Activated CD4-positive, alpha-beta T cell treated with anti-CD3 and anti-CD28 coated beads, Interleukin-10, Interleukin-2, amounts not matched to agents 100 ng/mL and 50 ng/mL, durations not matched to agents 16 hours and 8 hours (primary cell): ENCODE measurements at places on chromosomes 3 and 15.

GRCh38 chr3:15795651-15796308, 2.0 kb downstream of the ANKRD28 start:
- peak; percentile 67 for DNase-seq

- no peak for DNase-seq
Observed at GRCh38 chr3:27939940-27940339, 217.8 kb upstream of the EOMES start.

DNA sequence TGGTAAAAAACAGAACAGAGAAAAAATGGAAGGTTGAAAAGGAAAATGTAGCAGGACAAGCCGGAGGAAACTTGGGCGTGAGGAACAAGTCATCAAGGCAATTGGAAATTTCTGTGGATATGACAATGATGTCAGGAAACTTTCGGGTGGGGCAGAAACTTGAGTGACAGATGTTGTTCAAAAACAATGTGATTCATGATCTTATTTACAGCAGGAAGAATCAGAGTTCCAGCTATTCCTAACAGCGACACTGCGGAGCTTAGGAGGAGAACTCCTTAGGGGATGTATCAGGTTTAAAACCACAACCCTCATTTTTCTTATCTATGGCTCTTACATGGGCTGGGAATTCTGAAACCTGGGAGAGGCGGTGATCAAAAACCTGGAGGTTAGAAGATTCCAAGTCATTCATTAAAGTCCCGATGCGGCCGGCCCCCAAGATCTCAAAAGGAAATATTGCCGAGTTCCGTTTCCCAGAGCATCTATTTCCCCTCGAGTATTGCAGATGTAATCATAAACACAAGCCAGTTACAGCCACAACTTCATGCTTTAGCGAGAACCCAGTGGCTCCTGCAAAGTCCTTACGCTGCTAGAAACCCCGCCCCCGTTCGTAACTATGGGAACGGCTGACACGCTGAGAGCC, 659 bp upstream of the ARRDC4 start:
- no peak for DNase-seq

GRCh38 chr3:172323894-172324610, 124.2 kb downstream of the GHSR start:
- peak; percentile 31 for DNase-seq

DNA sequence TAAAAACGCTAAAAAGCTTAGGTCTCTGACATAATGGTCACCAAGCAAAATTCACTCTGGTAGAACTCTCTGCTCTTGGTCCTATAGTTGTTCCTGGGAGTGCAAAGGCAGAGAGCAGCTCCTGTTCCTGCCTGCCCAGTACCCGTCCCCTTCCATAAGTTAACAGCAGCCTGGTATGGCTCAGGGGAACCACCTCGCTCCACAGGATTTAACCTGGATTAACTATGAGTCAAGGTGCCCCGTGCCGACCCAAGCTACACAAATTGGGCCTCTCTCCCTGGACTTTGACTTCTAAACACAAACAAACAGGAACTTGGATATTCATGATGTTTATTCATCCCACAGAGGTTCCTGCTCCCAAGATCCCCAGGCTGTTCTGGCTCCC, 32.1 kb downstream of the SCAP start:
- no peak for DNase-seq

GRCh38 chr15:83694015-83694414, 40.1 kb downstream of the ADAMTSL3 start:
- DNase-seq, result no peak

GRCh38 chr3:53005854-53006513, 39.9 kb downstream of the SFMBT1 start:
- DNase-seq, result no peak

DNA sequence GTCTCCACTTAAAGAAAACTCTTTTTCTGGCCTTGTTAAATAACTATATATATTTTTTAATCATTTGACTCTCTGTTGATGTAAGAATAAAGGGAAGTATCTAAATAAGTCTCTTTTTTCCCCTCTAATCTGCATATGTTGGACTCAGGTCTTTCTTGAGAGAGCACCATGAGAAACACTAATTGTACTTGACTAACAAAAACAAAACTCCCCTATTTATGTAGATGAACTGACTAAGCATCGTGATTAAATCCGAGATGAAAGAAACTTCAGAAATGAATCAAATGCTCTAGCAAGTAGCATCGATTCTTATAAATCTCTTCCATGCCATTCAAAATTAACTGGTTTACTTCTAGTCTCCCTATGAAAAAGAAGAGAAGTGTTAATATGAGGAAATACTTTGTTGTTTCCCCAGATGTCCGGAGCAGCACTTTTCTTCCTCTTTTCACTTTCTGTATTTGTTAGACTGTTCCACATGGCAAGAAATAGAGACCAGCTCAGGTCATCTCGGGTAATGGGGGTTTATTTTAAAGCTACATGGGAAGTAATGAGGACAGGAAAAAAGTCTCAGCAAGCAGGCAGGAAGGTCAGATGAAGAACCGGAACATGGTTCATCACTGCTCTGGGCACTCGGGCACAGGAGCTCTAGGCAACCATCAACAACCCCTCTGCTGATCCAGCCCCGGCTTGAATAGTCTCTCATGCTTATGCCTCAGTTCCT, 288.3 kb downstream of the CNTN6 start:
- DNase-seq, result peak; percentile 43

DNA sequence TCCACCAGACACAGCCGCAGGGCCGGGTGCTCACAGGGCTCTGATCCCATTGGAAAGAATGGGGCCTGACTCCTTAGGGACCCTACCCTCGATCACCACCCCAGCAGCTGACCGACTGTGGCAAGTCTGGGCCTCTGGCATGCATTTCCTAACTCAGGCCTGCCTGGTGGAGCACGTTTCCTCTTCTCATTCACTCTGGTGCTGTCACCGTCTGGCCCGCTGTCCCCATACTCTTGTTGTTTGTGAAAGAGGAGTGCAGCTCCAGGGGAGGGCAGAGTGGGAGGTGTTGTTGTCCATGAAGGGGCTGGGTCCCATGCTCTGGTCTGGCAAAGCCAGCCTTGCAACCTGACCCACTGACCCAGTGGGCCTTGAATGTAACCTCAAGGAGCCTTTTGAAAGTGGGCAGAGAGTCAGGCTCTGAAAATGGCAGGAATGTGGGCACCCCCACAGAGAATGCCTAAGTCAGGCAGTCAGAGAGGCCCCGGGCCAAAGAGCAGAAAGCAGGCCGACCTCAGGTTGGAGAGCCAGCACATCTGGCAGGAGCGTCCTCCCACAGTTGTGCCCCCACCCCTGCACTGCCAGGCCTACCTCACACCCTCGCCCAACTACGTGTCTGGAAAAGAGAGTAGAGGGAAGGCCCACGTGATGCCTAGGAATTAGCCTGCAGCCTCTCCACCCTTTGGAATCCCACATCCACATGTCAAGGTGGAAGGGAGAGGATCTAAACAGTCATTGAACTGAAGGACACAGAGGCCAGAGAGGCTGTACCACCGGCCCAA, 10.9 kb downstream of the SEMA7A start:
- DNase-seq, result no peak

- no peak for DNase-seq
Observed at GRCh38 chr3:32309654-32310242, 71.3 kb downstream of the CMTM8 start.

DNA sequence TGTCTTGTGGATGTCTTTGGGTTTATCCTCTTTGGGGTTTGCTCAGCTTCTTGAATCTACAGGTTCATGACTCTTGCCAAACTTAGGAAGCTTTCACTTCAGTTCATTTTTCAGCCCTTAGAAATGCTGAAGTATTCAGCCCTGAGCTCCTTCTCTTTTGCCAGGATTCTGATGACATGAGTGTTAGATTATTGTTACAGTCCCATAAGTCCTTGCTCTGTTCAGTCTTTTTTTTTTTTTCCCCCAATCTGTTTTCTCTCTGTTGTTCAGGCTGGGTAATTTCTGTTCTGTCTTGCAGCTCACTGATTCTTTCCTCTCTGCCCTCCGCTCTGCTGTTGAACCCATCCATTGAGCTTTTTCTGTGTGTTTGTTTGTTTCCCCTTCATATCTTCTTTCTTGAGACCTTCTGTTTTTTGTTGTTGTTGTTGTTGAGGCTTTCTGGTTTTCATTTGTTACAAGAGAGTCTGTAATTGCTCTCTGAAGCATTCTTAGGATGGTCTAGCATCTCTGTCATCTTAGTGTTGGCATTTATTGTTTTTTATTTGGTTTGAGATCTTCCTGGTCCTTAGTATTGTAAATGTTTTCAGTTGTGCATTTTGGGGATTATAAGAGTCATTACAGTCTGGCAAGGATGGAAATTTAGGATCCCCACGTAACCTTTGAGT, 18.4 kb downstream of the LRCH3 start:
- DNase-seq, result no peak

GRCh38 chr15:81206018-81206417, 9.3 kb downstream of the IL16 start:
- no peak for DNase-seq

DNA sequence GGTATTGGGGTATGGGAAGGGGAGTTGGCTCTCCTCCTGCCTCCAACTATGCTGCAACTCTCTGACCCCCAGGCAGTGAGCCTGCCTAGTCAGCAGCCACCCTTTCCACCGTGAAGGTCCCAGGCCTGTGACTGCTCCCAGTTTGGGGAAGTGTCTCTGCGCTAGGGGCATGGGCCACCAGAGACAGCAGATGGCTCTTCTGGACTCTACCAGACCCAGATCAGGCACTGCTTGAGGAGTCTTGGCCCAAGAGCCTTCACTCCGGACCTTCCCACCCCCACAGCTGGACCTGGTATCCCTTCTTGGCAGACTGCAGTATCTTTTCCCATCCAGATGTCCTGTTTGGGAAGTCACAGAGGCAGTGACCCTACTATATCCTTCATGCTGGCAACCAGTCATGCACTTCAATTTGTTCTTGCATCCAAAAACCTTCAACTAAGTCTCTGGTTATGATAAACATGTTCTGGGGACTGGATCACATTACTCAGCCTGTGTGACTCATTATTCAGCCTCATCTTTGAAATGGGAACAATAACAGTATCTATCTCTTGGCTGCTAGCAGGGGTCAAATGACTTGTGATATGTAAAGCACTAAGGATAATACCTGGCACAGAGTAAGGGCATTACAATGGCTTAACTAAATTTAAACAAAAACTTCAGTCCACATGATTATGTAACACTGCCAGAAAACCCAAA, 62.7 kb downstream of the POMGNT2 start:
- DNase-seq, result no peak

DNA sequence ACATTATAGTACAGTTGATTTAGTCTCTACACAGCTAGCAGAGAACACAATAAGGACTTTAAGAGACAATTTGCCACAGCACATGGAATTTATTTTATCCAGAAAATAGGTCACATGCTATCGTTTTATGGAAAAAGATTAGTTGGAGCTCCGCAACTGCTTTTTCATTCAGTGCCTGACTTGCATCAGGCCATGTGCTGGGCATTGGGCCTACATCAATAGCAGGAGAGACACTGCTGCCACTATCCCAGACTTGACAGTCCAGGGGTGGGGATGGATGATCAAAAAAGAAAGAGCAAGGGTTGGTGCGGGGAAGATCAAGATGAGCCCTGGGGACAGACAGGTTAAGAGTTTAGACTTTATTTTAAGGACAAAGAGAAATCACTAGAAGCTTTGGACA, 75.2 kb upstream of the C3orf80 start:
- no peak for DNase-seq

DNA sequence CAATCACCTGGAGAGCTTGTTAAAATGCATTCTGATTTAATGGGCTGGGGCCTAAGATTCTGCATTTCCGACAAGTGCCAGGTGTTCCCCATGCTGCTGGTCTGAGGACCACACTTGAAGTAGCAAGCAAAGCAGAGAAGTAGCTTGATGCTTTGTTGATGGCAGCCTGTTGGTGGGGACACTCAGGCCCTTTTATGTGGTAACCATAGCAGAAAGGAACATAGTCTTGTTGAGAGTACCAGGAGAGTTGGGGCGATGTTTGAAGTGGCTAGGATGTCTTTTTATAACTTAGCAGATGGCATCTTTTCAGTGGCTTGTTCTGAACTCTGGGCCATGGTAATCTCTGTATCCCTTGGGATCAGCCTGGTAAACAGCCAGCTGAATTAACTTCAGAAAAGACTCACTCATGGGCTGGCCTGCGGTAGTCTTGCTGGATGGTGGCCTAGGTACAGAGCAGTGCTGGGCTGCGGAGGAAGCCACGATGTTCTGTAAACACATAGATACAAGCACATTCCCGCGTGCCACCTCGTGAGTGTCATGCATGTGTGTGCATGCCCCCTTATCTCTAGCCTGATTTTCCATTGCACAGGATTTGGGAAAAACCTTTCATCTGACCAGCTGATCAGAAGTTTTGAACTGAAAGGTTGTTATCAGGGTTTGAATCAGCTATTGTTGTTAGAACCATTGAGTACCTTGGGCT, 292.4 kb upstream of the LRRFIP2 start:
- DNase-seq, result no peak

- no peak for DNase-seq
Observed at GRCh38 chr3:135147657-135148056, 352.6 kb downstream of the EPHB1 start.

DNA sequence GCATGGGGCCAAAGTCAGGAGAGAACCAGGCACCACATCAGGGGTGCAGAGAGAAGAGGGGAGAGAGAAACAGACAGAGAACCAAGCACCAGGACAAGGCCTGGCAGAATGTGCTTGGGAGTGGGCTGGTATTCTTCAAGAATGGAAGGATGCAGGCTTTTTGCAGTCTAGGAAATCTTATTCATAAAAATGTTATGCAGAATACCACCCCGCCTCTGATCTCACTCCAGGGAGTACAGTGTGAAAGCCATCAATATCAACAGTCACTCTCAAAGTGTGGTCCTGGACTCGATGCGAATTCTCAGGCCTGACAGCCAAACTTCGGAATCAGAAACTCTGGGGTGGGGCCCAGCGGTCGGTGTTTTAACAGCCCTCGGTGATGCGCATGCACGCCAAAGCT, 16.9 kb downstream of the NTRK3 start:
- no peak for DNase-seq

DNA sequence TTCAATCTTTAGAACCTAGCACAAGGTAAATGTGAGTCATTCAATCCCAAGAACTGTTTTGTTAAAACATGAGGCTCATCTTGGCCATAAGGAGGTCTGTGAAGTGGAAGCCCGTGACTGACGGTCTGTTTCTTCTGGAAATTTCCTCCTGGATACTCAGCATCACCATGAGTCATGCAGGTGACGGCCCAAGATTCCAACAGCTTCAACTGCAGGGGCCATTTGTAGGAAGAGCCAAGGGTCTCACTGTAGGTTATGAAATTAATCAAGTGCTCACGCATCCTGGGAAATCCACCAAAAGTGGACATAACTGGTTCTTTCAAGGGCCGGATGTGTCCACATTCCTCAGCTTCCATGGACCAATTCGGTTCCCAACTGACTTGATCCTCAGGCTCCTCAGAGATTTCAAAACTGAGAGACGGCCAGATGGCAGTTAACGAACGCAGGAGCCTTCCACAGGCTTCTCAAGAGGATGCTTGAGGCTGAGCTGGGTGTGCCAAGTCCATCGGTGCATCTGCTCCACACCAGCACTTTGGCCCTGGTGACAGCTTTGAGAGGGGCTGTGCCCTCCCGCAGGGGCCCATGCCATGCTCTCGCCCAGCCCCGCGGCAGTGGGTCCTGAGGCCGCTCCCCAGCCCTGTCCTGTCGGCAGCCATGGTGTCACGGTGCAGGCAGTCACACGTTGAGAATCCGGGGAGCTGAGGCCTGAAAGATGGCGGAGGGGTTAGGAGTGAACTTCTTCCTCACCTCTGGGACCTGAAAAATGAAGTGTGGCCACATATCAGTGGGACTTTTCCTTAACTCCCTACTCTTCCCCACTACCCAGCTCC, 8.5 kb downstream of the MAP6D1 start:
- no peak for DNase-seq

- DNase-seq, result no peak
Observed at GRCh38 chr3:7315037-7315436, 454.1 kb downstream of the GRM7 start.
